Psoas muscle (tissue), 8 donors: ENCODE measurements at places on chromosomes 1 and 21. TPM values are rescaled to one million over a fixed set of nuclear protein-coding genes. Genes with fewer than 3 reads are reported as not detected.

The CELA3A gene
- 2.2 TPM for polyA plus RNA-seq

The RXRG gene
- polyA plus RNA-seq, result 7.1 TPM

The DRAXIN gene
- polyA plus RNA-seq, result not detected

The CRABP2 gene
- polyA plus RNA-seq, result 0.53 TPM

The SH2D2A gene
- polyA plus RNA-seq, result 0.25 TPM

The CTSS gene
- polyA plus RNA-seq, result 2.4 TPM

The PCAT6 gene
- 0.57 TPM for polyA plus RNA-seq

The KCNJ10 gene
- polyA plus RNA-seq, result not detected

The OR10Z1 gene
- polyA plus RNA-seq, result not detected

The LY9 gene
- 0.06 TPM for polyA plus RNA-seq

The MTMR11 gene
- 0.80 TPM for polyA plus RNA-seq

The SLC1A7 gene
- 0.04 TPM for polyA plus RNA-seq

The CHI3L1 gene
- polyA plus RNA-seq, result 8.4 TPM

The FCRL5 gene
- 0.01 TPM for polyA plus RNA-seq

The SPRR2G gene
- polyA plus RNA-seq, result not detected

The IL10 gene
- 0.82 TPM for polyA plus RNA-seq

The CYP4X1 gene
- polyA plus RNA-seq, result 0.79 TPM

The IKBKE gene
- polyA plus RNA-seq, result 0.14 TPM

The SIK1 gene
- 1.7 TPM for polyA plus RNA-seq

The SLC30A2 gene
- 1.2 TPM for polyA plus RNA-seq

The PRR9 gene
- polyA plus RNA-seq, result not detected

The OR2T12 gene
- polyA plus RNA-seq, result not detected
